NCI-H1105 (cell line): ENCODE measurements at places on chromosomes 1 and 21.

DNA sequence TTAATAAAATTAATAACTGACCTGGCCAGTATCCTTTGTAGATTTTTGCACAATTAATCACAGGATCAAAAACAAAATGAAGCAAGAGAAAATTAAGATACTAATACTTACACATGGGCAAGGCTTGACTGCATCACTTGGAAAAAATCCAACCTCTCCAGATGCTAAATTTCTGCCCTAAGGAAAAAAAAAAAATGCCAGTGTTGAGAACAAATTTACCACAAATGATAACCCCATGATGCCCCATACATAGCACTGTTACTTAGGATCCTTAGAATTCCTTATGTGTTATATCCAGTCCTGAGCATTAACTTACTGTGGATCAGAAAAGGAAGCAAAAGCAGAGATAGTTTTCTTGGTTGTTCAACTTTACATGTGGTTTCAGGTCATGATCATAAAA is 347.5 kb downstream of the VAV3 start:
- DNase-seq, result no peak

DNA sequence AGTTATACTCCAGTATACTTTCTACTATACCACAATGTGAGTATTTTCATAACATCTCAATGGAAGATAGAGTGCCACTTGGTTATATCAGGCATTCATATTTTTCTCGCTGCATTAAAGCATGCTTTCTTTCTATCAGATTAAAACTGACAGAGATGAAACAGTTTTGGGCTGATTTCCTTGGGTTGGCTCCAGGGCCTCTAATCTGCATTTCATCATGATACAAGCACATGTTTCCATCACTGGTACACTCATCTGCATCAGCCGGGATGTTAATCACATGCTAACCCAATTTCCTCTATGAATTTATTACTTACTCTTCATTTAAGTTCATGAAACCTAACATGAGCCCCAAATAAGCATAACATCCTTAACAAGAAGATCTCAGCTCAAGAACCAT is 289.0 kb upstream of the DAB1 start:
- DNase-seq, result no peak

DNA sequence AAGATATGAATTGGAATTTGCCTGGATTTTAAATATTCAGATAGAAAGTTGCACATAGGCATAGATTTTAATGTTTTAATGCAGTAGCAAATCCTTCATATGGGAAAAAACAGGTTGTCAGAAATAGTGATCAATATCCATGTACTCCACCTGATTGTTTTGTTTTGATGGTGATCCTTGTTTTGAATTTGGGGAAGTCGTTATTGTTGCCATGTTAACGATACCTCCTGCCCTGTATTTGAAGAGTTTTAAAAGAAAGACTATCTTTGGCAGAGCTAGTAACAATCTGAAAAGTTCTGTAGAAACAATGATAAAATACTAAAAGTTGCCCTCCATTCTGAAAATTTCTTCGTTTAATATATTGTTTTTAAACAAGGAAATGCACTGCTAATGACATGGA is 1.1 kb downstream of the CEP350 start:
- no peak for DNase-seq

GRCh38 chr1:189782295-189782694 is 695.4 kb downstream of the BRINP3 start:
- no peak for DNase-seq

DNA sequence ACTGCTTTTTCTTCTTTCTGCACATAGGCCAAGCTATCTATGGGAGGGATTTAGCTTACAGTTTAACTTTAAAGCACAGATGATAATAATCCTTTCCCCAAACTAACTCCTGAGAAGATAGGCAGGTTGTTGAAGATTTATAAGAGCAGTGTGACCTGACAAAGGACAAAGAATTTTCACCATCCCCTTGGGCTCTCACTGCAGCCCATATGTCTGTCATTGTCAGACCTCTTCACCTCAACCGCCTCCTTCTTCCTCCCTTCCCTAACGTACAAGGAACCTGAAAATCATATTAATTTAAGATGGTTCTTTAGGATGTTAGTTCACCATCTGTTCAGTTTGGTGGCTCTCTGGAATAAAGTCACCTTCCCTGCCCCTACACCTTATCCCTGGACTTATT is 5.0 kb downstream of the RNU1-2 start:
- DNase-seq, result no peak

- no peak for DNase-seq
Measured at GRCh38 chr1:160149233-160149632, 2.2 kb upstream of the ATP1A4 start.

DNA sequence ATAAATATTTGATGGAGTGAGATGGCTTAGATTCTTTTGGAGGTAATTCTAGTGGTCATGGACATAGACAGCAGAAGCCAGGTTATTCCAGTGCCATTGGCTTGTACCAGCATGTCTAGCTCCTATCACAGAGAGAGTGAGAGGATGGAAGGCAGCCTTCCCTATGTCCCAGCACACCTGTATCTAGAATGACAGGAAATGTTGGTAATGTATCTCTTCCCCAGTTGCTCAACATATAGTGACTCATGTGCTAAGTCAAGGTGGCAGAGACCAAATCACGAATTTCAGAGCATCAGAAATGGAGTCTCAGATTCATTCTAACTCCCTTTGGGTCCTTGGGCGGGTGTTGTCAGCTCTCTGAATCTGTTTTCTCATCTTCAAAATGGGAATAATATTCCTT is 28.4 kb downstream of the METTL13 start:
- no peak for DNase-seq

DNA sequence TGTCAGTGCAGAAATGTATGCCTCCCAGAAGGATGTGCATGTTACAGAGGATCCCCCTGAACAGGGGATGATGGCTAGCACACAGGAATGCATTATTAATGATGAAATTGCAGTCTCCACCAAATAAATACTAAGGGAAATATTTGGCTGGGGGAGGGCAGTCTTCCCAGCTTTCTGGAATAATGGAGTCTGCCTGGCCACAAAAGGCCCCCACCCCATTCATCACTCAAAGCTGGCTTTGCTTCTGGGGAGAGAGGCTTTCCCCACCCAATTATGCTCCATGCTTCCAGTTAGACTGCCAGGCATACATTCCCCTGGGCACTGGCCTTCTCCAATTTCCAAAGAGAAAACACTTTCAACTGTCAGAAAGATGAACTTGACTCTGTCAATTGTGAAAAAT is 302.7 kb downstream of the SIPA1L2 start:
- no peak for DNase-seq

GRCh38 chr1:204151552-204152309 is at the start of gene ETNK2:
TSS of gene ETNK2 (minus strand) at chr1:204152044. CDS start at chr1:204151852, 192 bp downstream.
- peak; percentile 51 for DNase-seq

GRCh38 chr1:108570998-108571401 is 11.1 kb downstream of the EEIG2 start:
- DNase-seq, result no peak
